Esophagus squamous epithelium (tissue), 5 donors: ENCODE measurements at places on chromosomes 16 and 17. TPM values are rescaled to one million over a fixed set of nuclear protein-coding genes. Genes with fewer than 3 reads are reported as not detected.

DNA sequence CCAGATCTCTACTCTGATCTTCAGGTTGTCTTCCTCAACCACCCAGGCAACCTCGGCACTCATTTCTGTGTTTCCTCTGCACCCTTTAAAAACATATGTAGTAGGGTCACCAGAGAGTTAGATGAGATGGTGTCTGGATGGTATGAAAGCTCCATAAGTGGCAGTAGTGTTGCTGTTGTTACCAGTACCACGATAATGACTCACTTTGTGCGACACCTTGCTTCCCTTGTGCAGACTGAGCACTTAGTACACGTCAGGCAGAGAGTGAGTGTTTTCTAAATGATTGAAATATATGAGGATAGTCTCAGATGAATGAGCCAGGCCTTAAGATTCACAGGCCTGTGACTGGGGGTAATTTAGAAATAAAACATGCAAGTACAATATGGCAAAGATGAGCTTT, 188.7 kb downstream of the MAF start:
- H3K4me1 ChIP-seq, result peaks cover 11% of the 10 kb centered on the region
- no peak for DNase-seq
- H3K4me3 ChIP-seq, result no peak overlapping the region
- H3K27me3 ChIP-seq, result no peaks in the 10 kb centered on the region

DNA sequence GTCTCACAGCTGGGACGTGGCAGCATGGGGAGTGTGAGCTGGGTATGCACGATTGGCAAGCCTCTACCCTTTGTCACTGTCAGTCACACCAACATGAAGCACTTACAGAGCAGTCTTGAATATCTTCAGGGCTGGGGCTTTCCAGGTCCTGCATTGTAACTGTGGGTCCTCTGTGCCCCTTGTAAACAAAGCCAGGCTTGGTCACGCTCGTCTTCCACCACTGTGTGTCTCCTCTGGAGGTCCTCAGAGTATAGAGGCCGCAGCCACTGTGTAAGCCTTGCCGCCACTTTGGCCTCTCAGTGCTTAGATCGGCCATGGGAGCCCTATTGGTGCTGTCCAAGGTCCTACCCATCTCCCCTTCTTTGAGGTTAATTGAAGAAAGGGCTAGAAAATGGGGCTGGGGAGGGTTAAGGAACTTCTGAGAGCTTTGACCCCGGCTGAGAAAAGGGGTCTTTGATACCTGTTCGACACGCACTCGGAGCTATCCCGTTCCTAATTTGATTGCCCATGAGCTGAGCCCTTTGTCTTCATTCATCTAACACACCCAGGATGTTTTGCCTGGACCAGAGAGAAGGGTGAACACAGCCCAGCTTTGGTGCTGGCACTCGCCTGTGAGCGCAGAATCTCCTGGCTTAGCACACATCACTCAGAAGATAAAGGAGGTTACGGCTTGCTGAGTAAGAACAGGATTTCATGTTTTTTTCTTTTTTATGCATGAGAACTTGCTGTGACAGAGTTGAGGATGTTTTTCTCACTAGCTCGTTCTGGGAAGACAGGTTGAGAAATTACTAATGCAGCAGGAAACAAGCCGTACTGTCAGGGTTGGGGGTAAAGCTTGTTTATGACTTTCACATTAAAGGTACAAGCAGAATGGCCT, 267.9 kb downstream of the CPPED1 start:
- H3K27ac ChIP-seq, result peak overlapping the region; percentile 79
- peaks cover 10% of the 10 kb centered on the region for H3K4me1 ChIP-seq
- H3K36me3 ChIP-seq, result no peaks in the 10 kb centered on the region
- no peak for DNase-seq

- H3K36me3 ChIP-seq, result no peaks in the 10 kb centered on the region
- peaks cover 34% of the 10 kb centered on the region for H3K4me1 ChIP-seq
- DNase-seq, result no peak
- H3K4me3 ChIP-seq, result no peak overlapping the region
Measured at GRCh38 chr17:47275245-47275984, 21.8 kb downstream of the ITGB3 start.

DNA sequence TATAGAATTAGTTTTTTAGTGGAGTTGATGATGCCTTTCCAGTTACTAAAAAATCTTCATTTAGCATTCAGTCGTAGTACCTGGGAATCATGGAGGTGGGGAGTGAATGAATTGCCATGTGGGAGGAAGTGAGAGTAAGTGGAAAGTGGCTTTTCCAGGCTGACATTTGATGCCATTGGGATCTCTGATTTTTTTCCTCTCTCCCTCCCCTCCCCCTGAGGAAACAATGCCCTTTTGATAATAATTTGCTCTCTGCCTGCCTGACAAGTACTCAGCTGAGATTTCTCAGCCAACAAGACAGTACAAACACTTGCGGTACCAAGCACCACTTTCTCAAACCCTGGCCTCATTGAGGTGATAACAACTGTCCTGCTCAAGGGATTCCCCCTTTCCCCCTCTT, 2.2 kb downstream of the UBE2Z start:
- H3K4me1 ChIP-seq, result peaks cover 45% of the 10 kb centered on the region
- no peaks in the 10 kb centered on the region for H3K27me3 ChIP-seq

- H3K27ac ChIP-seq, result no peak overlapping the region
- H3K27me3 ChIP-seq, result no peaks in the 10 kb centered on the region
- H3K4me3 ChIP-seq, result no peak overlapping the region
- H3K36me3 ChIP-seq, result no peaks in the 10 kb centered on the region
- DNase-seq, result no peak
Measured at GRCh38 chr17:57957886-57958285, 2.7 kb upstream of the CUEDC1 start.

- H3K36me3 ChIP-seq, result no peaks in the 10 kb centered on the region
- no peak overlapping the region for H3K27ac ChIP-seq
- DNase-seq, result no peak
- no peaks in the 10 kb centered on the region for H3K4me1 ChIP-seq
- no peak overlapping the region for H3K4me3 ChIP-seq
- H3K27me3 ChIP-seq, result no peaks in the 10 kb centered on the region
Measured at GRCh38 chr16:20023190-20023589, 50.5 kb downstream of the GPR139 start.

GRCh38 chr17:73643001-73643851, 1.0 kb downstream of the SDK2 start:
- H3K4me3 ChIP-seq, result peak overlapping the region; percentile 68
- peaks cover 22% of the 10 kb centered on the region for H3K4me1 ChIP-seq
- H3K27ac ChIP-seq, result no peak overlapping the region
- H3K36me3 ChIP-seq, result no peaks in the 10 kb centered on the region
- peaks cover 93% of the 10 kb centered on the region for H3K27me3 ChIP-seq
- no peak for DNase-seq

DNA sequence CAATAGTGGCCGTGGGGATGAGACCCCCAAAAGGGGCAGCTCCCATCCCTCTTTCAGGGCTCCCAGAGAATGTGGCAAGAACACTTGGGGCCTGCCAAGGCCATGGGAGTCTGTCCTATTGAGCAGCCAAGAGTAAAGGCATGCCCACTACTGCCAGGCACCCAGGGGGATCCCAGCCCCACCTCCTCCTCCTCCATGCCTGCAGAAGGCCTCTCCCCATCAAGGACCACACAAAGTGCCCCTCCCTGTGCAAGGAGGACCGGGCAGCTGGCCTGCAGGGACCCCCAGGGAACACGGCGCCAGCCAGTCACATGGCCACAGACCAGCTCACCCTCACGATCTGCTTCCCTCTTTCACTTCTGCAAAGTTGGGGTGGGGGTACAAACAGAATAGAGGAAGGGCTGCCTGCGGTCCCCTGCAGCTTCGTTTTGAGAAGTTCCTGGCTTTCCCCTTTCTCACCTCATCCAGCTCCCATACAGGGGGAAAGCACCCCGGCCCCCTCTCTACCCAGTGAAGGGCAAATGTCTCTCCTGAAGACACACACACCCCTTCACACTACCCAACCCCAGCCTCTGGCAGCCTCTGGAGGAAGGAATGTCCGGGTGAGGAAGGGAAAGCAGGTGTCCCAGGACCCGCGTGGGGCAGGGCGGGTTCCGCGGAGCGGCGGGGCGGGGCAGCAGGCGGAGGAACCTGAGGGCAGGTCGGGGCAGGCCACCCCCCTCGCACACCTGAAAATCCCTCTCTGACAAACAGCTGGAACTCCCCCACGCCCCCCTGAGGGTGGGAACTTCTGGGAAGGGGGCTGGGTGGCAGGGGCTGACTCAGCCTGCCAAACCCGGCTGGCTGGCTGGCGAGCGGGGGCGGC, 2.0 kb downstream of the PPP1R9B start:
- DNase-seq, result peak; percentile 61
- H3K27ac ChIP-seq, result peak overlapping the region; percentile 94
- peaks cover 4% of the 10 kb centered on the region for H3K36me3 ChIP-seq
- no peaks in the 10 kb centered on the region for H3K27me3 ChIP-seq
- H3K4me3 ChIP-seq, result peak overlapping the region; percentile 85

- no peaks in the 10 kb centered on the region for H3K36me3 ChIP-seq
- no peaks in the 10 kb centered on the region for H3K27me3 ChIP-seq
- peaks cover 27% of the 10 kb centered on the region for H3K4me1 ChIP-seq
- peak overlapping the region; percentile 98 for H3K27ac ChIP-seq
- no peak for DNase-seq
Measured at GRCh38 chr16:50153596-50154419, 702 bp downstream of the TENT4B start.

DNA sequence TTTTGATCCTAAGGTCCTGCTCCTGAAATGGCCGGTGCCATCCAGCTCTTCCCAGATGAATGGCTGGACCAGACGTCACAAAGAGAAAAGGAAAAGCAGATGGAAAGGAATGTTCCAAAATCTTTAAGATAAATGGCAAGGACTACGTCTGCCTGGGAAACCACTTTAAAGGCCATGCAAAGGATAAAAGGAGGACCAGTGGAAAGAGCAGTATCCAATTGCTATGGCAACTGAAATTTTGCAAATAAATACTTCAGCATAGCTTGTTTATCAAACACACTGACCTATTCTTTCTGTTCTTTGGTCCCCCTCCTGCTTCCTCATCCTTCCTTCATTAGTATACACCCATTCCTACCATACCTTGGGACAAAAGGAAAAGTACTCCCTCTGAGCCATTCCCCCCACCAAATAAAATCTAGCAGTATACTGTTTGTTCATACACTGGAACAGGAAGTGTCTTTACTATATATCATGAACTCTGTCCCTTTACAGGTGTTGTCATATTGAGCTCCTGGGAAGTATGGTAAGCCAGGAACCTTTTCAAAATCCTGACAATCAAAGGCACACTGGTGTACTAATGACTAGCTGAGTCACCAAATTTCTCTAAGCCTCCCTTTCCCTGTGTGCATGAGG, 37.2 kb upstream of the NUFIP2 start:
- H3K4me1 ChIP-seq, result no peaks in the 10 kb centered on the region
- no peaks in the 10 kb centered on the region for H3K36me3 ChIP-seq
- H3K4me3 ChIP-seq, result no peak overlapping the region
- DNase-seq, result no peak

Gene MCRIP1
- total RNA-seq, result 12.8 TPM

Gene TOX3
- total RNA-seq, result 0.09 TPM

Gene CD300C
- total RNA-seq, result 0.76 TPM
